Gastroesophageal sphincter (tissue), 4 donors: ENCODE measurements at places on chromosomes 4 and X.

DNA sequence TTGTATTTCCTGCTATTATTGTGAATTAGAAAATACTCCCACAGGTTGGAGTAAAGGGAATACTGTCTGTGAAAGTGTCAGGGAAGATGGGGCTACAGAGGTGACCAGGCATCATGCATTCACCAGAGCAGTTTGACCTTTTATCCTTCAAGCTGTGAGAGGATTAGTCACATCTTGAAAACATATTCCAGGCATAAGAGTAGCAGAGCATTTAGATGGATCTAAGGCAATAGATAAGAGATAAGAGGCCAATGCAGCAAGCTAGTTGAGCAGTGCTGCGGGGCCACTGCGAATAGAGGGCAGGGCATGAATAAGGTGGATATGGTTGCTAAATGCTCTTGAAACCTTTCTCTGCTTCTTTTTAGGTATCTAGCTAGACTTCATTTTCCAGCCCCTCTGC is 470.7 kb upstream of the FTHL17 start:
- ATAC-seq, result no peak

- ATAC-seq, result no peak
These were observed 593.0 kb upstream of the AADAT start for GRCh38 chr4:170682558-170683294.

DNA sequence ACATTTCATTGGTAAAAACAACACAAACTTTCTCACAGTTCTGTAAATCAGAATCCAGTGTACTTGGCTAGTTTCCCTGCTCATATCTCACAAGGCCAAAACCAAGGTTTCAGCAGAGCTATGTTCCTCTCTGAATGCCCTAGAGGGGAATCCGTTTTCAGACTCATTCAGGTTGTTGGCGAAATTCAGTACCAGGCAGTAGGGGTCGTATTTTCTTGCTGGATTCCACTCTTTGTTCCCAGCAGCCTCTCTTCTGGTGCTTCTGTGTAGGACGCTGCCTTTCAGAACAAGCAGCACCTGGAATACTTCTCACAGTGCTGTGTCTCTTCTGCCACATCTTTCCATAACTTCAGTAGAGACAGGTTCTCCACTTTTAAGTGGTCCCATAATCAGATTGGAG is 351.9 kb downstream of the PCDH18 start:
- ATAC-seq, result no peak

- no peak for ATAC-seq
These were observed 3.0 kb downstream of the ATP11C start for GRCh38 chrX:139929876-139930275.

DNA sequence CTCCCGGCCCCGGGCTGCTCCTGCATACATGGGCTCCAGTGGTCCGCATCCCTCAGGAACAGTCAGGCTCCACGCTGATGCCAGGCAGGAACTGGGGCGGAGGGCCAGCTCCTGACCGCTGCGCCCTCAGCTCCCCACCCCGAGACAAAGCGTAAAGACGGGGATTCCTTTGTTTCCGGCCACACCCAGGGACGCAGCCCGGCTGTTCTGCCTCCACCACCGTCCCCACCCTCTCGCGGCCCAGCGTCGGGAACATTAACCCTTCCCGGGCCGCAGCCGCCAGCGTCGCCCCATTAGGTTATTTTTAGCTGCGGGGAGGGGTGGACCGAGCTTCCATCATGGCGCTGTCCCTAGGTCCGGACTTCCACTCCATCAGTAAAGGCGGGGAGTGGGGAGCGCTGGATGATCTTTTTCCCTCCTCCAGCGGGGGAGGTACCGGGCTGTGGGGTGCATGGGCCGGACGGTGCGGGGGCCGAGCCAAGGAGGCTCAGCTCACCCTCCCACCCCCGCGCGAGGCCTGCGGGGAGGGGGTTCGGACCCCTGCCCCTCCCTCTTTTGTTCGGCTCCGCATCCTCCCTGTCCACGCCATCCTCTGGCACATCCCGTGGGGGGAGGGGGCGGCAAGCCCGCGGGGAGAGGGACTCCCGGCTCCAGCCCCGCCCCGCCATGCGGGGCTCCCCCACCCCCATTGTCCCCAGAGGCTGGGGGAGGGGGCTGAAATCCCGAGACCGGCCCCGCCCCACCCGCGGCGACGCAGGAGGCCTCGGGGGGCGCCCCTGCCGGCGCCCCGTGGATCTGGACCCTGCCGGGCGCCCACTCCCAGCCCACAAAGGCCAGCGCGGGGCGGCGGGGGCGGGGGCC is 5.3 kb downstream of the CRMP1 start:
- ATAC-seq, result peak; percentile 30

- no peak for ATAC-seq
These were observed 162.8 kb upstream of the ARX start for GRCh38 chrX:25178555-25178954.

GRCh38 chrX:12946838-12947544 is 27.9 kb upstream of the TMSB4X start:
- ATAC-seq, result peak; percentile 63

DNA sequence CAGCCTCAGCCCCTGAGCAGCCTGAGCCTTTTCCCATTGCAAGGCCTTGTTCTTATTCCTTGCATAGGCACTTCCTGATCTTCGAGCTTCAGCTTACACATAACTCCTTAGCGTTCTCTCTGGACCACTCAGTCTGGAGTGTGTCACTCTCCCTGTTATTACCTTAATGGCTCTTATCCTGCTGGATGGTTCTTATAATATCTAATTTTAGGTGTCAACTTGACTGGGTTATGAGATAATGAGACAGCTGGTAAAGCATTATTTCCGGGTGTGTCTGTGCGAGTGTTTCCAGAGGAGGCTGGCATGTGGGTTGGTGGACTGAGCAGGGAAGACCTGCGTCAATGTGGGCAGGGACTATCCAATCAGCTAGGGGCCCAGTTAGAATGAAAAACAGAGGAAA is 75.7 kb downstream of the HAUS3 start:
- no peak for ATAC-seq

DNA sequence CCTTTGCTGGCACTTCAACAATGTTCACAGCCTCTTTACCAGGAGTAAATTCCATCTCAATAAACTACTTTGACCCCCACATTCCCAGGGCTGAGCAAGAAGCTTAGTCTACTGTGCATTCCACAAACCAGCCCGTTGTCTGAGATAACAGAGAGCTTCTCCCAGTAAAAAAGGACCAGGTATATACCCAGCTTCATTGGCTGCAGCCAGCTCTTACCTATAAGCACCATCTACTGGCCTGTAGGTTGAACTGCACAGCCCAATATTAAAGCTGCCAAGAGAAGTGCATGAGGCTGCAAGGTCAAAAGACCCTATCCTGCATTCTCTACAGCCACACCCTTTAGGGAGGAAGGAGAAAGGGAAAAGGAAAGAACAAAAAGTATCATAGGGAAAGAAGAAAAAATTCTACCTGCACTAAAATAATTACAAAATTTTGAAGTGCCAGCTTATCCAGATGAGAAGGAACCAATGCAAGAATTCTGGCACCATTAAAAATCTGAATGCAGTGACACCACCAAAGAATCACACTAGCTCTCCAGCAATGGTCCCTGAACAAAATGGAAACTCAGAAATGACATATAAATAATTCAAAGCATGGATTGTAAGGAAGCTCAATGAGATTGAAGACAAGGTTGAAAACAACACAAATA is 45.7 kb upstream of the INTU start:
- ATAC-seq, result no peak

GRCh38 chrX:151000861-151001331 is 17.8 kb downstream of the HMGB3 start:
- ATAC-seq, result no peak

DNA sequence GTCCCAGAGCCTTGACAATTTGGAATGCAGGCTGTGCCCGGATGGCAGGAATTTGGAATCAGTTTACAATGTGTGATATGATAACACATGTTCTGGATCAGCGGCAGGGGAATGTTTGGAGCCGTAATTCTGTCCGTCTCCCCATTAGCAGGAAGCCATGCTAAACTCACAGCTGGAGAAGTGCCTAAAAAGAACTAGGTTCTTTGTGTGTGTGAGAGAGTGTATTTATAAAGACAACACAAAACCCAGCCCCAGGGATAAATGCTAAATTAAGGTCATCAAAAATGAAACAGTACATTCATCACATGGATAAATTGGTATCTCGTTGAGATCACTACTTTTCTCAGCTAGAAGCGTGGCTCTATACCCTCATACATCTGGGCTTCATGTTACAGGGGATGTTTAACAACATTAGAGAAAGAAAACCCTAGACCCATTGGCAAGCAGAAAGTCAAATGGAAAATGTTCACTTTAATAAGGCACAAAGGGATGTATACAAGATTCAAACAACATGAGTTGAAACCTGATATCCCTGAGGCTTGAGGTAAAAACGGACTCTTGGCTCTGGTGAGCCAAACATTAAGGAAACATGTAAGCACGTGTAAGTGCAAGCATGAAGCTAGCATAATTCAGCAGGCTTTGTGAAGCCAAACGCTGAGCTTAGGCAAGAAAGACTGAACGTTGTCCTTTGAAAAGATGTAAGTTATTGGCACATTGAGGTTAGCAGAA is 18.0 kb upstream of the TMEM131L start:
- no peak for ATAC-seq

DNA sequence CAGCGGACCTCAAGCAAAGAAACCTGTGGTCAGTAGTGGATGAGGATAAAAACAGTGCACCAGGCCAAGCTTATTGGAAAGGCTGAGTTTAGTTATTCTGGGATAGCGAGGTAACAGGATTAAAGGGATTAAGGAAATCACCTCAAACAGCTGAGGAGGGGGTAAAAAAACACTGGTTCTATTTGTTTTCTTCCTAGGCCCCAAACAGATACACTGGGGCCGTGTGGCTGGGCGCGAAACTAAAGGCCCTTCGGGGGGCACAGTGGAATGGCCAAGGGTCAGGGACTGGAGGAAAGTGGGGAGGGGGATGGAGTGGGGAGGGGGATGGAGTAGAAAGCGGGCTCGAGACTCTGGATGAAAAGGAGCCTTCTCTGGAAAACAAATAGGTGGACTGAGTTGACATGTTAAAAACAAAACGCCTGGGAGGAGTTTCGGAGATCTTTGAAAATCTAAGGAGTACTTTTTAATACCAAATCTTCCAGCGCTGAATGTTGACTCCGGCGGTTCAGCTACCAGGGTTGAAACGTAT is 2.9 kb downstream of the SOX3 start:
- ATAC-seq, result no peak

GRCh38 chr4:3114377-3114776 is 39.9 kb downstream of the HTT start:
- no peak for ATAC-seq

DNA sequence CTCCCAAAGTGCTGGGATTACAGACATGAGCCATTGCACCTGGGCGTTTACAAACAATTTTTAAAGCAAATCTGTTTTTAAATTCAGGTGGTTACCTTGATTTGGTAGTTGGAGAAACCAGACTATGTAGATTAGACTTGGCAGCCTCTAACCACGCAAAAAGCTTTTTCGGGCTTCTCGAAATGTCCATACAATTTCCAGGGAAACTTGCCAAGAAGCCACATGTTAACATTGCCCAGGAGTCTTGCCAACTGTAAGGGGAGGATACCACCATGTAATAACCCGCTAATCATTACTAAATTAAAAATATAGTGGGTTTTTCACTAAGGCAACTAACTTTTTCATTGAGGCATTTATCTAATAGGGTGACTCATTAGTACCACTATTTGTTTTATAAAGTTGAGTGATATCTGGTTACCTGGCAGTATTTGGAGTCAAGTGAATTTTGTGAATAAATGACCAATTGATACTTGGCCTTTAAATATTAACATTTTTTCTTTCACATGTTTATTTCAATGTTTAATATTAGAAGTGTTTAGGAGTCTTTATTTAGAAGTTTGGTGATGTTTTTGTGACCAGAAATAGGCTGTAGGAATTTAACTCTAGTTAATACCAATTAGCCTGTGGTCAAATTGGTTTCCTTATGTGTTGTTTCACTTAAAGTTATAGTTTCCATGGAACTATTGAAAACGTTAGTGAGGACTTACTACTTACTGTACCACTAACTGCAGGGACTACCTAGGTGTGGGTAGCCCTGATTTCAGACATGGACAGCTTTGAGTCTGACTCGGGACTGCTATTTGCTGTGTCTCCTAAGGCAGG is 61.3 kb downstream of the CLDN34 start:
- no peak for ATAC-seq

DNA sequence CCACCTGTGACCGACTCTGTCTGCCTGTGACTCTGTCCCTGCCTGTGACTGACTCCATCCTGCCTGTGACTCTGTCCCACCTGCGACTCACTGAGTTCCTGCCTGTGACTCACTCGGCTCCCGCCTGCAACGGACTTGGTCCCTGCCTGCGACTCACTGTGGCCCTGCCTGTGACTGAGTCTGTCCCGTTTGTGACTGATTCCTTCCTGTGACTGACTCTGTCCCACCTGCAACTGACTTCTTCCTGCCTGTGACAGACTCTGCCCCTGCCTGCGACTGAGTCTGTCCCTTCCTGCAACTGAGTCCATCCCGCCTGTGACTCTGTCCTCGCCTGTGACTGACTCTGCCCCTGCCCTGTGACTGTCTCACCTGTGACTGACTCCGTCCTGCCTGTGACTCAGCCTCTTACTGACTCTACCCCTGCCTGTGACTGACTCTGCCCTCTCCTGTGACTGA is 9.6 kb upstream of the UVSSA start:
- ATAC-seq, result no peak

DNA sequence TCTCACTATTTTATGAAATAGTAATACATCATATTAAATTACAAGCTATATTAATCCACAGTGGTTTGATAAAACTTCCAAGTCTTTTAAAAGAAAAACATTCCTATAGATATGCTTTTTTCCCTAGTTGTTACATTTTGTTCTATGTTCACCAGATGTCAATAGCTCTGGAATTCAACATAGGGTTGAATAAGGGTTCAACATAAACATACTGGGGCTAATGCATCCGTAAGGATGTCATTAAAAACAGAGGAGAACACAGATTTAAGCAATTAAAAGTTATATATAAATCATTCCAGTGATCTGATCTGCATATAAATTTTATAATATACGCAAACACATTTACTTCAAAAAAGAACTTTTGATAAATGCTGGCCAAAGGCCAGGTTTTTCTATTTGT is 32.5 kb downstream of the SULT1B1 start:
- no peak for ATAC-seq

GRCh38 chrX:3743801-3744439 is 30.5 kb upstream of the PRKX start:
- ATAC-seq, result no peak

DNA sequence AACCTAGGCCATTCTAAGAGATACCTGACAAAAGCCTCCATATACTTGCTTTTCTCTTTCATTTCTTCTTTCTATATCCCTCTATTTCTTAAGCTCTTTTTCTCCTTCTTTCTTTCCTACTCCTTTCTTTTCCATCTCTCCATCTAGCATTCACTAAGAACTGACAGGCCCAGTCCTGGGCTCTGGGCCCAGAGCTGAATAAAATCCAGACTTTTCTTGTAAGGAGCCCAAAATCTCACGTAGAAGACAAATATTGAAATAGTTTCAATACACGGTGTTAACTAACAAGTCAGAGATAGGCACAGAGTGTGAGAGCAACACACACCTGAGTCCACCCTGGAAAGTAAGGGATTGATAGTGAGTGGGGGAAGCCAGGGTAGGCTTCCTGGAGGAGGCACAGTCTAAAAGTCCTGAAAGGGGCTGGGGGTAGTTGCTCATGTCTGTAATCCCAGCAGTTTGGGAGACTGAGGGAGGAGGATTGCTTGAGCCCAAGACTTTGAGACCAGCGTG is 73.2 kb upstream of the EFNB1 start:
- ATAC-seq, result no peak
